Activated CD4-positive, CD25-positive, alpha-beta regulatory T cell (primary cell): ENCODE measurements at places on chromosomes 3 and 15.

DNA sequence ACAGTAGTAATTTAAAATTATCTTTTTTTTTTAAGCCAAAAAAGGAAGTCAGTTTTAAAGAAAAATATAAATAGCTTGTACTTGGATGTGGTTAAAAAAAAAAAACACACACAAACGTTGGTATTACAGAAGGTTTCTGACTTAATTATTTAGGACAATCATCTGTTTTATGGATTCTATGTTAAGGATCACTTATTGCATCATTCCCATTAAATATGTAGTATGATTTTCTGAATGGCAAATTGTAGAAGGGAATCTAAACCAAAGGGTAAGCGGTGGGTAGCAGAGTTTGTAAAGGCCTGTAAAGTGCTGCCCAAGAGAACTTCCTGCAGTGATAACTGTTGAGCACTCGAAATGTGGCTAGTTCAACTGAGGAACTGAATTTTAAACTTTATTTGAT, 8.0 kb downstream of the SENP2 start:
- no peak for DNase-seq

- no peak for DNase-seq
Measured at GRCh38 chr3:66322436-66322835, 101.6 kb downstream of the SLC25A26 start.

DNA sequence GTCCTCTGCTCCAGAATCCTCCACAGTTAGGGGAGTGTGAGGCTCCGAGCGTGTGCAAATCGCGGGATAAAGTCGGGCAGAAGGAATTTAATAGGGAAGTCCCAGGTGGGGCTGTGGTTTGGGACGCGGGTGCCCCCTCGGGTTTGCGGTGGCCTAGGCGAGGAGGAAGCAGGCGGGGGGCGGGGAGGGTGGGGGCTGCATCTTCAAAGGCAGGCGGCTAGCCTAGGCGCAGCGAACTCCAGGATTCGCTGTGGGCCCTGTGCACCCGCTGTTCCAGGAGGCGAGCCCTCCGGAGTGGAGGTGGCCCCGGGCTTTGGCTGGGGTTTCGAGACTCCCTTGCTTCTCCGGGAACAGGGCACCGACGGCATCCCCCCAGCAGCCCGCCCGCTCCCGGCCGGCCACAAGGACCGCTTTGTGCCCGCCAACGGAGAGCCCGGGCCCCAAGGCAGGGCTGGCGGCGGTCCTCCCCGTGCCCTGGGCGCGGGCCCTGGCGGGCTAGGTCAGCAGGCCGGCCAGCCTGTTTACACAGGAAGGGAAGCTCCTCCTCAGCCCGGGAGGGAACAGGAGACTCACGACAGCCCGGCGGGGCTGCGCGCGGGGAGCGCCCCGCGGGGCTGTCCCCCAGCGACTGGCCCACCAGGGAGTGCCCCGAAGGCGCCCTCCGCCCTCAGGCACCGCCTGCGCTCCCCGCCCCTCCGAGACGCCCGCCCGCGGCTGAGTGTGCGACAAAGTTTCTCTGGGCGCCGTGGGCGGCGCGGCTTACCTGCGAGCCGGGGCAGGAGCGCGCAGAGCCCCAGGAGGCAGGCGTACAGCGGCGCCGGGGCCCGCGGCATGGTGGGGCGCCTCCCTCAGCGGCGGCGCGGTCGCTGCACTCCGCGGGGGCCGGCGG, 753 bp downstream of the ITGB5 start:
- DNase-seq, result no peak

- DNase-seq, result no peak
Measured at GRCh38 chr15:66405007-66405406, 18.3 kb downstream of the MAP2K1 start.

GRCh38 chr15:65957451-65957850, 88.2 kb downstream of the RAB11A start:
- DNase-seq, result no peak

DNA sequence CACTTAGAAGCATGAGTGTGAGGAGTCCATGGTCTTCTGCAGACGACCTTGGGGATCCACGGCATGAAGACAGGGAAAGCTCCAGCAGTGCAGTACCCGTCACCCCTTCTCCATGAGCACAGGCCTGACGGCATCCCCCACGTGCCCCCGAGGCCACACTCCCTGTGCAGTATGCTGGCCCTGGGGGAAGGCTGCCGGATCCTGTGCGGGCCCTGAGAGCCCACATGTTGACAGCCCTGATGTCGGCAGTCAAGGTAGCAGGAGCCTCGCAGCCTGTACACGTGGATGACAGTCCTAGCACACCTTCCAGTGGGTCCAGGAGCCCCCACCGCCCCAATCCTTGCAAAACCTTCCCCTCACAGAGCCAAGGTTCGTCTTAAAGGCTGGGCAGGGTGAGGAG, 195.3 kb downstream of the ATP10A start:
- no peak for DNase-seq
